ENCODE measurements at places on chromosomes 7 and 10.

- no peak for DNase-seq
Observed at GRCh38 chr10:59323831-59324401, 38.4 kb downstream of the FAM13C start.

GRCh38 chr7:140342727-140343514 is 55.4 kb downstream of the SLC37A3 start:
- DNase-seq, result no peak

DNA sequence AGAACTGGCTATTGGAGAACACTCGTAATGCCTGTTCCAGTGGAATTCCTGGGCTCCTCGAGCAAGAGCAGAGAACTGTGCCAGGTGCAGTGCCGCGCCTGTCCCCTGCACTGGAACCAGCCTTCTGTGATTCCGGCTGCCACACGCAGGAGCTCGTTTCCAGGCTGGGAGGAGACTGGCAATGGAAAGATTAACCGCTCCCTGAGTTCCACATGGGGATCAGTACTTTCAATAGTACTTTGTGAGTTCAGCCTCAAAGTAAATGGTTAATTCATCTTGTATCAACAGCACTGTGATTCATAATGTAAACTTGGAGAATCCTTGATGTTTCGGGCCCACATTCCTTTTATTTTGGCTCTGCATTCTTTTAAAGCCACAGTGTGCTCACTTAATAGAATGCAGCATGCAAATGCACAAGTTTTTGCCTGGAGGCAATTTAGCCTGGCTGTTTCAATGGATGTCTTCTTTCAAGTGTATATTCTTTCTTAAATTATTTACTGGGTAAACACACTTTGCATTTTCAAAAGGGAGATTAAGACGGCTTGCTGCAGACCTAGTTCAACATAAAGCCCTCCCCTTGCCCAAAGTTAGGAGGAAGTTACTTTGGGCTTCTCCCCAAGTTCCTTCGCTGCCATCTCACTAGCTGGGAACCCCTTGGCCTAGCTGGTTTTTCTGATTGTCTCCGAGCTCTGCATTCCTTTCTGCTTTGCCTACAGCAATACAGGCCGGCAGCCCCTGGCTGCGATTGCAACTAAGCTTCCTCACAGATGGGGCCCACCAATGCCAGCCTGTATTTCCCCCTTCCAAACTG is 138.1 kb upstream of the TCF7L2 start:
- no peak for DNase-seq

DNA sequence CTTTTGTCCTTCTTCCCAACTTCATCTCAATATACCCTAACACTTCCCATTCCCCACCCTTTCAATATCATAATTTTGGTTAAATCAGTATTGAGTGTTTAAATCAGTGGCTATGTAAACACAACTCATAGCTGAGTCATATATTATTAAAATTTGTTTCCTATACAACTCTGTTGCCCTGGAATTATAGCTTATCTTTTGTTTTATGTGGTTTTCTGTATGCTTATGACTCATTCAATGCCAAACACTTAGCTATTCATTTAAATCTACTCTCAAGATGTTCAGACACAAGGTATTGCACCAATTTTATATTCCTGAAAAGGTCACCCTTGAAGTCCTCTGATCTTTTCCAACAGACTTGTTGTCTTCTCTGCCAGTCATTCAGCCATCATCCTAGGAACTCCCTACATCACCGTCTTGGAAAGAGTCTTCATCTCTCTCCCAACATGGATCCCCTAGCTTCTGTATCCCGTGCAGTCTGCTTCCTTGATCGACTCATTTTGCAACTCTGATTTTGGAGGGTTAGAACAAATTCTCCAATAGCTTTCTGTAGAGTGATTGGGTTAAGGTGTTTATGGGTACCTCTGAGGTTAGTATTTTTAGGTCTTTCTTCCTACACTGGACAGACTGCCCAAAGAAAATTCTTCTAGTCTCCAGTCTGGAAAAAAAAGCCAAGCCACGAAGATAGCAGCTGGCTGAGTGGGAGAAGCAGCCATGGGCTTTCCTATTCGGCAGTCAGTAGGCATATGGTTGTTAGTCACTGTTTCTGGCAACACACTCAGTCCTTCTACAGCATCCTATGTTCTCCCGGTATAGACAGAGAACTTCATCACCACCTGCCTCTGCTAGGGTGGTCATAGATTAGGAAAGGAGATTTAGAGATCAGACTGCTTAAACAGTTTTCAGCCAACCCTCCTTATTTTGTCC is 102.1 kb downstream of the CRPPA start:
- DNase-seq, result no peak

DNA sequence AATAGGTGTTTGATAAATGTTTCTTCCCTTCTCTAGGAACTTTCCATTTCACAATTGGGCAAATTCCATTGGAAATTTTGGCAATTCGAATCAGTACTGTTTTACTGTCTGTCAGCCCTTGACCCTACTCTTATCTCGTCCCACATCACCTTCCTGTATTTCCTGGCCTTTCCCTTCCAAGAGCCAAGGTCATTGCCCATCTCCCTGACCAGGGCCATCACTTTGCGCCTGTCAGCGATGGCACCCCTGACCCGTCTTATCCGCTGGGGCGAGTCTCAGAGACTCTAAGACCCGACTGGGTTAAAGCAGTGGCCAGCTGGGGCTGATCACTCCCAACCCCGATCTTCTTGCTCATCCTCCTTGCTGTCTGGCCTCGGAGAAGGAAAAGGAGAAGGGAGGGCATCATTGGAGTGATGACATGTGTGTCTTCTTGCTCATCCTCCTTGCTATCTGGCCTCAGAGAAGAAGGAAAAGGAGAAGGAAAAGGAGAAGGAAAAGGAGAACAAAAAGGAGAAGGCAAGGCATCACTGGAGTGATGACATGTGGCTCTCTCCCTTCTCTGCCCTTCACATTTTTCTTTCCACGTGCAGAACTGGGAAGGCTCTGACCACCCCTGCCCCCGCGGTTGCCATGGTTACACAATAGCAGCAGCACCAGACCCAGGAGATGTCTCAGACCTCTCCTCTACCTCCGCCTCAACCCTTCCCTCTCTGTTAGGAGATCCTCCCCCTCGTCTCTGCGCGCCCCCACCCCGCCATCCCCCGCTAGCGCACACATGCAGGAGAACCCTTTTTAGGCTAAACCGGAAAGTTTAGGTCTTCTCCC is 2.0 kb downstream of the SEMA3D start:
- DNase-seq, result no peak

- DNase-seq, result no peak
Observed at GRCh38 chr10:23516530-23516929, 77.7 kb downstream of the OTUD1 start.

DNA sequence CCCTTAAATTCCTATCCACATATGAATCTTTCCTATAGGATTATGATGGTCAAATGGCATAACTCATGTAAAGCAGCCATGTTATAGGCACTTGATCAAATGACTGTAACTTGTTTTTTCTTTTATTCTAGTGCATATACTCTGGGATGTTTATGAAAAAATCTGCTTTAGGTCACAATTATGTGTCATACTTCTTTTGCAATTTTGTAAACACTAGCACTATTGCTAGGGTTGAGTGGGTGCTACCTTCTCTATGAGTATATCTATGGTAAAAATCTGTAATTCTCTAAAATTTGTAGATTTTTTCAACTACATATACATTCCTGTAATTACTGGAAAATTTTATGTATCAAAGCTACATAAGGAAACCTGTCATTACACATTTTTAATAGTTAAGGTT is 50.0 kb downstream of the HGF start:
- no peak for DNase-seq

GRCh38 chr10:75035975-75036708 is 75.3 kb upstream of the SAMD8 start:
- DNase-seq, result no peak

- DNase-seq, result no peak
Observed at GRCh38 chr10:60955957-60956425, 12.0 kb upstream of the RHOBTB1 start.

GRCh38 chr10:33010132-33011037 is 52.4 kb upstream of the ITGB1 start:
- no peak for DNase-seq

GRCh38 chr10:52762088-52762487 is 10.5 kb downstream of the MBL2 start:
- no peak for DNase-seq

- no peak for DNase-seq
Observed at GRCh38 chr7:13641714-13642113, 347.8 kb downstream of the ETV1 start.

DNA sequence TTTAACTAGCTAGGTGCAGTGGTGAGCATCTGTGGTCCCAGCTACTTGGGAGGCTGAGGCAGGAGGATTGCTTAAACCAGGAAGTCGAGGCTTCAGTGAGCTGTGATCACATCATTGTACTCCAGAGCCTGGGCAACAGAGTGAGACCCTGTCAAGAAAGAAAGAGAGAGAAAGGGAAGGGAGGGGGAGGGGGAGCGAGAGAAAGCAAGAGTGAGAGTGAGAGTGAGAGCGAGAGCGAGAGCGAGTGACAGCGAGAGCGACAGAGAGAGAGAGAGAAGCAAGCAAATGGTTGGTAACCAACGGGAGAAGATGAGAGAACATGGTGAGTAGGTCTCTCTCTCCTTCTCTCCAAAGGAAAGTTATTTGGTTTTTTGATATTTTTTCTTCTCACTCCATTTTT is 69.8 kb upstream of the DGKI start:
- no peak for DNase-seq
